ENCODE measurements at places on chromosomes 6 and 20. TPM values are rescaled to one million over a fixed set of nuclear protein-coding genes. Genes with fewer than 3 reads are reported as not detected.
A peak's percentile ranks its signal among the peaks of the same experiment; 100 is the strongest.

PKIB gene
- total RNA-seq = not detected

GRCh38 chr6:129510950-129511349, 199.0 kb downstream of the ARHGAP18 start:
- no peak overlapping the region for H3K27ac ChIP-seq
- H3K4me3 ChIP-seq = no peak overlapping the region
- no peak for DNase-seq
- peaks cover 5% of the 10 kb centered on the region for H3K36me3 ChIP-seq

DNA sequence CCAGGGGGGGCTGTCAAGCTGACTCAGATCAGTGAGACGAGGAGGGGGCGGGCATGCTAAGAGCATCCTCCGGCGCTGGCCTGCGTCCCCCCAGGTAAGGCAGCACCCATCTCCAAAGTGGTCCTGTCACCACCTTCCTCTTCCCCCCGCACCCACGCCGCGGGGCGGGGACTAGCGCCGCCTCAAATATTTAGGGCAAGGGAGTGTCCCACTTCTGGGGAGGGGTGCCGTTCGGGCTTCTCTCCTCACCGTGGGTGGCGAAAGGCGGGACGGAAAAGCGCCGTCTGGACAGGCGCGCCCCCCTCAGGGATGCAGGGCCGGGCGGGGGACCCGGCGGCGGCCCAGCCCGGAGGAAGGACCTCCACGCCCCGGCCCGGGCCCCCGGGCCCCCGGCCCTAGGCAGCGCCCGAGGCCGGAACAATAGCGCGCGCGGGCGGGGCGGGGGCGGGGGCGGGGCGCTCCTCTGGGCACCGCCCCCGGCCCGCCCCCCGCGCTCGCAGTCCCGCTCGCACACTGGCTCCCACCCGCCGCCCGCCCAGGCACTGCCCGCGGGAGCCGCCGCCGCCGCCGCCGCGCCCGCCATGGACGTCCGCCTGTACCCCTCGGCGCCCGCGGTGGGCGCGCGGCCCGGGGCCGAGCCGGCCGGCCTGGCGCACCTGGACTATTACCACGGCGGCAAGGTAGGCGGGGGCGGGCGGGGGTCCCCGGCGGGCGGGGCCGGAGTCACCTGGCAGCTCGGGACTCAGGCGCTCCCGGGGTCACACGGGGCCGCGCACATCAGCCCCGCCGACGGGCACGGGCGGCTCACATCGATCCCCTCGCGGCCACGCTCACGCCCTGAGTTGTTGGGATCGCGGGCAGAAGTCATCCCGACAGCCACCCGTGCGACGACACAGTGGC, at the start of gene TOX2:
Gene TOX2, plus strand, starts transcription at position 542 of the 900 bp plus-strand sequence. Its CDS starts 40 bp downstream, at position 582.
- H3K4me1 ChIP-seq = peaks cover 13% of the 10 kb centered on the region
- peak; percentile 73 for DNase-seq
- H3K27ac ChIP-seq = no peak within 1 kb of the TSS
- H3K4me3 ChIP-seq = peak within 1 kb of the TSS; percentile 73
- H3K27me3 ChIP-seq = no peaks in the 10 kb centered on the region
- no peaks in the 10 kb centered on the region for H3K36me3 ChIP-seq

GRCh38 chr6:104566411-104566810, 293.3 kb downstream of the HACE1 start:
- H3K27ac ChIP-seq = no peak overlapping the region
- H3K27me3 ChIP-seq = no peaks in the 10 kb centered on the region
- H3K4me3 ChIP-seq = no peak overlapping the region
- H3K4me1 ChIP-seq = no peaks in the 10 kb centered on the region
- no peaks in the 10 kb centered on the region for H3K36me3 ChIP-seq

TPD52L1 gene
- total RNA-seq = 5.1 TPM

- no peaks in the 10 kb centered on the region for H3K36me3 ChIP-seq
- no peaks in the 10 kb centered on the region for H3K27me3 ChIP-seq
- no peak overlapping the region for H3K4me3 ChIP-seq
- H3K27ac ChIP-seq = peak overlapping the region; percentile 65
- DNase-seq = peak; percentile 90
- peaks cover 7% of the 10 kb centered on the region for H3K4me1 ChIP-seq
Measured at GRCh38 chr20:51554538-51555165, 12.1 kb upstream of the NFATC2 start.

KHDC1L gene
- total RNA-seq = not detected

DNA sequence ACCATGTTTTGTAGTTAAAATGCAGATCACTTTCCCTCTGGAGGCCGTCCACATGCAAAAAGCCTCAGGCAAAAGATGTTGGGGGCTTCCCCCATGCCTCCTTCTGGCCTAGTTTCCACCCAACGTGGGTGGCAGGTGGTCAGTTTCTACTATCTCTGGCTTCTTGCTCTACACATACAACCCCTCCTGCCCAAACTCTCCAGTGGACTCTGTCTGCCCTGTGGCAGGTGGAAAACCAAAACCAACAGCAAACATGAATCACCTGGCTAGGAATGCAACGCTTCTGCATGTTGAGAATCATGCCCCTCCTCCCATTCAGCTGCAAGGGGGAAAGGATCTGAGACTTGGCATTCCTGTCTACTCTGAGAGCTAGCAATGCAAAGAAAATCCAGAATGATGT, 94.8 kb downstream of the MBOAT1 start:
- no peak overlapping the region for H3K27ac ChIP-seq
- H3K4me1 ChIP-seq = no peaks in the 10 kb centered on the region
- no peaks in the 10 kb centered on the region for H3K27me3 ChIP-seq
- H3K36me3 ChIP-seq = no peaks in the 10 kb centered on the region
- no peak for DNase-seq

DNA sequence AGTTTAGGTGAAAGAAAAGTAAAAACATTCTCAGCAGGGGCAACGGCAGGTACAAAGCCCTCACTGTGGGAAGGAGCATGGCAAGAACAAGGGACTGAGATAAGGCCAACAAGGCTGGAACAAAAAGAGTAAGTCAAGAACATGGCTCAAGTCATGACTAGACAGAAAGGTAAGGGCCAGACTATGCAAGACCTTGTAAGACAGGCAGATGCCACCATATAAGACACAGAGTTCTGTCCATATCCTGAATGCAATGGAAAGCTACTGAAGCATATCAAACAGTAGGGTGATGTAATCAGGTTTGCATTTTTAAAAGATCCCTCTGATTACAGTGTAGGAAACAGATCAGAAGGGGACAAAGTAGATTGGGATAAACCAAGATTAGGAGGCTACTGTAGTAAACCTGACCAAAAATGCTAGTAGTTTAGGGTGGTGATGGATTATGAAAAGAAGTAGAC, 5.5 kb downstream of the REV3L start:
- peak overlapping the region; percentile 37 for H3K4me3 ChIP-seq
- H3K27ac ChIP-seq = peak overlapping the region; percentile 98
- peak; percentile 41 for DNase-seq
- H3K27me3 ChIP-seq = no peaks in the 10 kb centered on the region
- H3K4me1 ChIP-seq = peaks cover 49% of the 10 kb centered on the region
- no peaks in the 10 kb centered on the region for H3K36me3 ChIP-seq

DNA sequence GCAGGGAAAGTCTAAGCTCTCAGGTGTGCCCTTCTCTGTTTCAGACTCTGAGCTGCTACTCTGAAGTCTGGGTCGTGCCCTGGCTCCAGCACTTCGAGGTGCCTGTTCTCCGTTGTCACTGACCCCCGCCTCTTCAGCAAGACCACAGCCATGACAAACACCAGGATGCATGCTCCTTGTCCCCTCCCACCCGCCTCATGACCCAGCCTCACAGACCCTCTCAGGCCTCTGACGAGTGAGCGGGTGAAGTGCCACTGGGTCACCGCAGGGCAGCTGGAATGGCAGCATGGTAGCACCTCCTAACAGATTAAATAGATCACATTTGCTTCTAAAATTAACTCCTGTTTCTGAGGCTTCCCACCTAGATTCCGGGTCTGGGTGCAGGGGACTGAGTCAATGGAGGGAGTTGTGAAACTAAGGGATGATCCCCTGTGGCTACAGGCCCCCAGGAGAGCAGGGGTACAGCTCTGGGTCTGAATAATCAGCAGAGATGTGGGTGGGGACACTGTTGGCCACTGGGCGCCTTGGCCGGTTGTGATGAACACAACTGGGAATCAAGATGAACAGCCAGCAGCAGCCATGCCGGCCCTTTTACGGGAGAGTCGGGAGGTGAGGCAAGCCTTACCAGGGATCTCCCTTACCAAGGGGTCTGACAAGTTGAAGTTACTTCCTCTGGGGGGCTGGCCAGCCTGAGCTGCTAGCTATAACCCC, 10.7 kb downstream of the CST7 start:
- H3K36me3 ChIP-seq = no peaks in the 10 kb centered on the region
- no peak for DNase-seq
- no peak overlapping the region for H3K27ac ChIP-seq
- H3K27me3 ChIP-seq = no peaks in the 10 kb centered on the region
- no peak overlapping the region for H3K4me3 ChIP-seq

- H3K27me3 ChIP-seq = no peaks in the 10 kb centered on the region
- DNase-seq = no peak
- H3K4me1 ChIP-seq = peaks cover 52% of the 10 kb centered on the region
- peaks cover 20% of the 10 kb centered on the region for H3K36me3 ChIP-seq
- H3K4me3 ChIP-seq = no peak overlapping the region
Measured at GRCh38 chr20:17678295-17678694, 3.7 kb downstream of the RRBP1 start.

- no peak overlapping the region for H3K4me3 ChIP-seq
- H3K27me3 ChIP-seq = no peaks in the 10 kb centered on the region
- no peak overlapping the region for H3K27ac ChIP-seq
- no peak for DNase-seq
Measured at GRCh38 chr6:36210182-36210581, 13.6 kb downstream of the BRPF3 start.

- H3K27ac ChIP-seq = no peak overlapping the region
- no peak for DNase-seq
- peaks cover 8% of the 10 kb centered on the region for H3K4me1 ChIP-seq
- no peaks in the 10 kb centered on the region for H3K27me3 ChIP-seq
- no peak overlapping the region for H3K4me3 ChIP-seq
- H3K36me3 ChIP-seq = no peaks in the 10 kb centered on the region
Measured at GRCh38 chr6:114090626-114091025, 119.7 kb upstream of the HDAC2 start.

DNA sequence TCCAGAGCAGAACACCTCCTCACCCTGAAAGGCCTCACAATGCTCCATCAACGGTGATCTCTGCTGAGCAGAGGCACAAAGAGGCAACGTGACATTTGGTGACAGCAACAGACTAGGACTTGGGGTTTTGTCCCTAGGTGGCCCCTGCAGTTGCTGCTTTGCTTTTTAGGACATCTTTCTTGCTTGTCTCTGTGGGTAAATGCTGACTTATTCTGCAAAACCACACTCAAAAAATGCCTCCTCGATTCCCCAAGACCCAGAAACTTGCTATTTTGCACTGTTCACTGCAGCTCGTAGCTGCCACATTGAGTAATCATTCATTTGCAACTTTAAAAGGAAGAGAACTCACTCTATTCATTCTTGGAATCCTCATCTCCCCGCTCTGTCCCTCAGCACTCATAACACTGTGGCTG, 209.9 kb downstream of the LY86 start:
- H3K27ac ChIP-seq = no peak overlapping the region
- no peak overlapping the region for H3K4me3 ChIP-seq
- no peaks in the 10 kb centered on the region for H3K36me3 ChIP-seq
- H3K4me1 ChIP-seq = no peaks in the 10 kb centered on the region
- no peak for DNase-seq
- H3K27me3 ChIP-seq = peaks cover 3% of the 10 kb centered on the region

NOX3 gene
- not detected for total RNA-seq

- H3K36me3 ChIP-seq = peaks cover 12% of the 10 kb centered on the region
- H3K4me3 ChIP-seq = no peak overlapping the region
- peak overlapping the region; percentile 22 for H3K27ac ChIP-seq
Measured at GRCh38 chr6:108661430-108661829, 100.7 kb downstream of the FOXO3 start.

DNA sequence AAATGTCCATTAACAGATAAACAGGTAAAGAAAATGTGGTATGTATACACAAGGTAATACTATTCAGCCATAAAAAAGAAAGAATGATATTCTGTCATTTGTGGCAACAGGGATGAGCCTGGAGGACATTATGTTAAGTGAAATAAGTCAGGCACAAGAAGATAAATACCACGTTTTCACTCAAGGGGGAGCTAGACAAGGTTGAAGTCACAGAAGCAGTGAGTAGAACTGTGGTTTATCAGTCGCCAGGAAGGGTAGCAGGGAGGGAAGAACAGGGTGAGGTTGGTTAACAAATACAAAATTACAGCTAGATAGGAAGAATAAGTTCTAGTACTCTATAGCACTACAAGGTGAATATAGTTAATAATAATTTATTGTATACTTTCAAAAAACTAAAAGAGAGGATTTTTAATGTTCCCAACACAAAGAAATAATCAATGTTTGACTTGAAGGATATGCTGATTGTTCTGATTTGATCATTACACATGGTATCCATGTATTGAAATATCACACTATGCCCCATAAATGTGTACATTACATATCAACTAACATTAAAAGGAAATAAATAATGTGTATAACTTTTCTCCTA, 21.1 kb downstream of the RTN4IP1 start:
- H3K27me3 ChIP-seq = no peaks in the 10 kb centered on the region
- H3K4me1 ChIP-seq = no peaks in the 10 kb centered on the region
- peak; percentile 64 for DNase-seq
- no peak overlapping the region for H3K27ac ChIP-seq

TREML2 gene
- not detected for total RNA-seq

GRCh38 chr6:135166515-135166914, 14.6 kb upstream of the MYB start:
- H3K4me3 ChIP-seq = no peak overlapping the region
- no peaks in the 10 kb centered on the region for H3K27me3 ChIP-seq
- H3K27ac ChIP-seq = no peak overlapping the region
- no peaks in the 10 kb centered on the region for H3K4me1 ChIP-seq
- no peak for DNase-seq

DNA sequence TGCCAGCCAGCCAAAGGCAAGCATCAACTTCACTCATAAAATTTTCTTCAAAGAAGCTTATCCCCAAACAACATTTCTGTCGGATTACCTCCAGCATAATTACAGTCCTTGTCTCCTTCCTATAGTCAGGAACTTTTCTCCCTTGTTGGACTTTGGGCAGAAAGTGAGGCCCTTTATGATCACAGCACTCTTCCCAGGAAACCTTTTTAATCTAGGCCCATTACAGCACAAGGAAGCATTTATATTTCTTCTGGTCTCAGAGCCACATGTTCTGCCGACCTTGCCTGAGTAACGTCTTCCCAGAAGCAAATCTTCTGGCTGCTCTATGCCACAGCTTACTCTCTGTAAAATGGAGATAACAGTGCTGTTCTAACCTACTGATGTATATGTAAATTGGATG, 437.2 kb upstream of the SLC35B3 start:
- no peaks in the 10 kb centered on the region for H3K4me1 ChIP-seq
- no peaks in the 10 kb centered on the region for H3K36me3 ChIP-seq
- DNase-seq = no peak
- H3K4me3 ChIP-seq = no peak overlapping the region
- no peak overlapping the region for H3K27ac ChIP-seq
- no peaks in the 10 kb centered on the region for H3K27me3 ChIP-seq

- H3K27ac ChIP-seq = no peak overlapping the region
- no peaks in the 10 kb centered on the region for H3K4me1 ChIP-seq
Measured at GRCh38 chr20:61308477-61308774, 56.4 kb downstream of the CDH4 start.

WFDC12 gene
- not detected for total RNA-seq

GRCh38 chr6:147390909-147391536, 117.5 kb upstream of the SAMD5 start:
- peak; percentile 44 for DNase-seq
- no peaks in the 10 kb centered on the region for H3K27me3 ChIP-seq
- no peak overlapping the region for H3K27ac ChIP-seq
- H3K4me3 ChIP-seq = no peak overlapping the region
- peaks cover 9% of the 10 kb centered on the region for H3K4me1 ChIP-seq

GRCh38 chr6:135135835-135136234, 45.3 kb upstream of the MYB start:
- H3K27me3 ChIP-seq = 0 out of 2 replicates have a peak, but pooled peaks cover 7% of the 10 kb centered on the region
- no peaks in the 10 kb centered on the region for H3K4me1 ChIP-seq
- H3K27ac ChIP-seq = no peak overlapping the region
- no peaks in the 10 kb centered on the region for H3K36me3 ChIP-seq
